Epithelial cell of prostate (primary cell): ENCODE measurements at places on chromosomes 7 and 10.

DNA sequence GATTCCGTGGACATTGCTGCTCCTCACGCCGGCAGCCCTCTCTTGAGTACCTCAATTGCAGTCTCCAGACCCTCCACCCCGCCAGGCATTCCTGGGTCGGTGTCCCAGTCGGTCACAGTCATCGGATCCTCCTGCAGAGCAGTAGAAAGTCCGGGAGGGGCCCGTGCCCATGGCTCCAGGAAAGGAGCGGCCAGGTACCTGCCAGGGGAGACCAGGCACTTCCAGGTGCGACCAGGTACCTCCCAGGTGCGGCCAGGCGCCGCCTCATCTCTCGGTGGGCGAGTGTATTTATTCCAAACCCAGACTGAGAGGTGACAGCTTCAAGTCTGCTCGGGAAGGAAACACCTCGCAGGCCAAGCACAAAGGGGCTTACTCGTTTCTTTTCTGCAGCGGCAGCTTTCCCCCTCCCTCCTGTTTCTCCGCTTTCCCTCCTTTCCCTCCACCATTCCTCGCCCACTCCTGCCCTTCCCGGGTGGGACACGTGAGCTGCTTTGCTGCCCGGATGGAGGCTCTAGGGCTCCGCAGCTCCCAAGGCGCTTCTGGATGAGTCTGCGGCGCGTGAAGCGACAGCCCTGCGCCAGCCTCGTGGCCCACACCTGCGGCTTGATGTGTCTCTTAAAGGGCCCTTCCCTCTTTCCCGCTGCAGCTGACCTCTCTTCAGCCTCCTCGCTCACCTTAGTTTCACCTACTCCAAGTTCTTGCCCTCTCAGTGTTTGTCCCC, 39.4 kb upstream of the AGK start:
- no peak for DNase-seq

DNA sequence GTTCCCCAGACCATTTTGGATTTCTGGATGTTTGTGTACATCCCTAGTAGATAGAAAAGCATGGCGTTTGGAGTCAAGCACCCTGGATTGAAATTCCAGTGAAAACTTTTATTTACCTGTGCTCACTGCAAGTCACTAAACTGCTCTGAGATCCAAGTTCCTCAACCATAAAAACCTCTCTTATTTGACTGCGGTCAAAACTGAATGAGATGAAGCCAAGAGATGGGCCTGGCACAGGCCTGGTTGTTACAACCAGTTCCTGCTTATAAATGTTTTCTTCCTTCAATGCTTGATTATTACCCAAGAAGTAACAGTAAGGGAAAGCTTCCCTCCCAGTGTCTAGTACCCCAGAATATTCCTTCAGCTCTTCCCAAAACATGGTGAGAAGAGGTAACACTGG, 70.9 kb upstream of the HPS1 start:
- no peak for DNase-seq

DNA sequence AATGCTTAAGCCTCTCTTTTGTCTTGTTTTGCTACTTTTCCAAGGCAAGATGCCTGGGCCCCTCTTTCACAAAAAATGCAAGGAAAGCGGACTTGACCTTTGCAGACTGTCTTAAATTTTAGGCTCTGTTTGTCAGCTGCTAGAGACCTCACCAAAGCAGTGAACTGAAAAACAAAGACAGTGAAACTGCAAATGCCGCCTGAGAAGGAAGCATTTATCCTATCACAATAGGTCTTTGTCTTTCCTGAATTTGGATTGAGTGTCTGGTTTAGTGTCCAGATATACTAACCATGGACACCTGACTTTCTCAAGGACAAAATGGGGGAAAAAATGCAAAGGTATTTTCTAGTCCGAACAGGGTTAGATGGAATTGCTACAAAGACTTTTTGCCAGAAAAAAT, 256.9 kb downstream of the INHBA start:
- DNase-seq = no peak

DNA sequence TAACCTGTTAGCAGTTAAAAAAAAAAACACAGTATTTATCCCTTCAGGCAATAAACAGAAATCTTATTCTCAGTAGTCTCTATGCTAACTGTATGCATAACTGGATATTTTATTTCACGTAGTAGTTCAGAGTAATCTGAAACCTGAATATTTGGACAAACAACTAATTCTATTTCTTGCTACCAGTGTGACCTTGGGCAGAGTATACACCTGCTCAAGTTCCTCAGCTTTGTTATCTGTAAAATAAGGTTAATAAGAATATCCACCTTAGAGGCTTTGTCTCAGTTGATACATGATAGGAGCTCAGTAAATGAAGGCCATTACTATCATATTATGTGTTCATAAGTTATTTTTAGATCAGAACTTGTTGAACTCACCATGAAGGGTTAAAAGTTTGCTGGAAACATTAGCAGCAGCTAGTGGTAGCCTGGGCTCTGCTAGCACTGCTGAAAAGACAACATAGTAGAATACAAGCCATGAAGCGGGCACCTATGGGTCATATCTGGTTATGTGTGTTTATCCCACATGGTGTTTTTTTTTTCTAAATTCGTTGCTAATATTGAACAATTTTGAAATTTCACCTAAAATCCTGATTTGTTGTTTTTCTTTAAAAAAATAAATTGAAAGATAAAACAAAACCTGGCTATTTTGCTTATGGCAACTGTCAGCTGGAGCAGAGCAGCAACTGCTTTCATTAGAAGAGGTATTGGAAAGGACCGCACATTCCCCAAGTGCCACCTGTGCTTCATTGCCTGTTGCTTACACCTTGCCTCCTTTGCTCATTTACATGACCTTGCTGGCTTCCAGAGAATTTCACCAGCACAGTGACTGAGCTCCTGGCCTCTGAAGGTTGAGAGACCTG, 303.0 kb downstream of the PRKG1 start:
- no peak for DNase-seq

- DNase-seq = no peak
These were observed 33.9 kb downstream of the MALSU1 start for GRCh38 chr7:23332910-23333612.

DNA sequence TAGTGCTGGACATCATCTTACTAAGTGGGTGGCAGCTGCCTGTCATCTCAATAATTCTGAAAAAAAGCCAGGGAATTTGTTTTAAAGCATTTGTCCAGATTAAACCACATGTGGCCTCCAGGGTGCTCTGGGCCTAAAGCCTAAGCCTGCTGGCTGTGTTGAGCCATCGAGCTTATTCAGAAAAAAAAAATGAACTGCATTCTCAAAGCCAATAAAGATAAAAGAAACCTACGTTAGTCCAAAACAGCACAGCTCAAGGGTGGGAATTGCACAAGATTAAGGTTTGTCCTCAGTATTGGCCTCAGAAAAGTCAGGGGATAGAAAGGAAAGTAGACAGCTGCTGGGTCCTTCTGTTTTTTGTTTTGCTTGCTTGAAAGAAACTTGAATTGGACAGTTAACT, 22.6 kb upstream of the PRTFDC1 start:
- no peak for DNase-seq

- DNase-seq = peak; percentile 76
These were observed 113.4 kb upstream of the RAB18 start for GRCh38 chr10:27390681-27391080.

- DNase-seq = no peak
These were observed 27.9 kb downstream of the MYPN start for GRCh38 chr10:68137171-68137570.

DNA sequence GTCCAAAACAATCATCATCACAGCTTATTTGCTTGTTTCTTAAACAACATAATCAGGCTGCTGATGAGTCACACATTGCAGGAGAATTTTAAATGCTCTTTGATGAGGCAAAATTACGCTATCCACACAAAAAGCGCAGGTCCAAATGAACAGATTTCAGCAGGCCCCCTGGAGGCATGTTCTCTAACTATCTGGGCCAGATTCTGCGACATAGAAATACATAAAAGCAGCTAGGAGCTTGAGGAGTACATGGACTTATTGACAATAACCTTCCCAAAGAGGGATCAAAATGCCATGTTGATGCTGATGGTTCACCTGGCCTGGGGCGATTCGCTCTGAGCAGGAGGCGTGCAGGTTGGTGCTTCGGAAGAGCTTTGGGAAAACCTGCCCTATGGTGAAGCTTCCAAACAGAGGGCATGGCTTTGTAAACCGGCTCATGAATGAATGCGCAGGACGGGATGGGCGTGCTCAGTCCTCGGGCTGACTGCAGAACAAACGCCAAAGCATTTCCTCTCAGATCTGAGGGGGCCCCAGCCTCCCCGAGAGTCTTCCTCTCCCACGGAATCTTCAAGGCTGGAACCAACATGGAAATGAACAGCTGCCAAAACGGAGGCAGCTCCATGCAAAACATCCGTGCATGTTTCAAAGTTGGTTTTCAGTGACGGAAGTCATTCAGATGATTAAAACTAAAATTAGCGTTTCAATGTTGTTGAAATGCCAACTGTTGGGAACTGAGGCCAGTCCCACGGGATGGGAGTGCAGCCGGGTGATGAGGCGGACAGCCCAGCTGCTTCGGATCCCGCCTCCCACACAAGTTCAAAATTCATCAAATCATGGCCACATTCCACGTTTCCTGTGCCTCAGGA, 179.6 kb downstream of the TCERG1L start:
- no peak for DNase-seq

DNA sequence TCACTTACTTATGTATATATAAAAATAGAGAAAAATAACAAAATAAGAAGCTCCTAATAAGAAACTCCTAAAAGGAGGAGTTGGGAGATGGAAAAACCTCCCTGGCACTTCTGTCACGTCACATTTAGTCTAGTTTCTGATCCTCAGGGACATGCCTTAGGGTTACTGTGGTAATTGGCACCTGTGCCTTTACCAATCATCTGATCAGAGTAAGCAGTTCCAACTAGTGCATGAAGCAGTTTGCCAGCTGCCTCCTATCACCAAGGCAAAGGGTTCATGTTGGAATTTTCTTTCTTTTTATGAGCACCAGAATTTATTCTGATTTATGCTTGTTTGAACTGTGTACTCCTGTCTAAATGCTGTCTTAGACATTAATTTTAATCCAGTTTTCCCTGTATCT, 49.9 kb downstream of the ARL4A start:
- no peak for DNase-seq

DNA sequence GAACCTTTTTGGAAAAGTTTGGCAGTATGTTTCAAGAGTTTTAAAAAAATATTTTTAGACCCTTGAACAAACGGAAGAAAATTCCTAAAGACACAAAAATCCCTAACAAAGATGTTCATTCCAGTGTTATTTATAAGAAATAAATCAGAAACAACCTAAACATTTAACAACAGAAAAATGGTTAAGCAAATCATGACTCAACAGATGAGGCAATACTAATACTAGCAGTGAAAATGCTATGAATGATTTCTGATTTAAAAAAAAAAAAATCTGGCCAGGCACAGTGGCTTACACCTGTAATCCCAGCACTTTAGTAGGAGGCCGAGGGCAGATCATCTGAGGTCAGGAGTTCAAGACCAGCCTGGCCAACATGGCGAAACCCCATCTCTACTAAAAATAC, 61.0 kb downstream of the ARHGAP12 start:
- DNase-seq = no peak

DNA sequence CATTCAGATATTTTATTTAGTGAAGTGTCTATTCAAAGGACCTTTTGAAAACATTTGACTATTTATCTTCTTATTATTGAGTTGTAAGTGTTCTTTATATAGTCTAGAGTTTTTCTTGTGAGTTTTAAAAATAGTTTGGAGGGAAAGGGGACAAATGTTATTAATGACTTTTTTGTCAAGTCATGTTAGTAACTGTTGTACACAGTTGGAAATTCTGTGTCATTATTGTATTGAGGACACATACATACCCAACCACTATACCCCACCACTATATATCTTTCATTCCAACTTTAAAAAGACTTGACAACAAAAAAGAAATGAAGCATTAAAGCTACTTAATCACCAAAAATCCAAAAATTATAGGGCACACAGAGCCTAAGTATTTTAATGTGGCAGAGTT, 53.2 kb upstream of the OIT3 start:
- no peak for DNase-seq

DNA sequence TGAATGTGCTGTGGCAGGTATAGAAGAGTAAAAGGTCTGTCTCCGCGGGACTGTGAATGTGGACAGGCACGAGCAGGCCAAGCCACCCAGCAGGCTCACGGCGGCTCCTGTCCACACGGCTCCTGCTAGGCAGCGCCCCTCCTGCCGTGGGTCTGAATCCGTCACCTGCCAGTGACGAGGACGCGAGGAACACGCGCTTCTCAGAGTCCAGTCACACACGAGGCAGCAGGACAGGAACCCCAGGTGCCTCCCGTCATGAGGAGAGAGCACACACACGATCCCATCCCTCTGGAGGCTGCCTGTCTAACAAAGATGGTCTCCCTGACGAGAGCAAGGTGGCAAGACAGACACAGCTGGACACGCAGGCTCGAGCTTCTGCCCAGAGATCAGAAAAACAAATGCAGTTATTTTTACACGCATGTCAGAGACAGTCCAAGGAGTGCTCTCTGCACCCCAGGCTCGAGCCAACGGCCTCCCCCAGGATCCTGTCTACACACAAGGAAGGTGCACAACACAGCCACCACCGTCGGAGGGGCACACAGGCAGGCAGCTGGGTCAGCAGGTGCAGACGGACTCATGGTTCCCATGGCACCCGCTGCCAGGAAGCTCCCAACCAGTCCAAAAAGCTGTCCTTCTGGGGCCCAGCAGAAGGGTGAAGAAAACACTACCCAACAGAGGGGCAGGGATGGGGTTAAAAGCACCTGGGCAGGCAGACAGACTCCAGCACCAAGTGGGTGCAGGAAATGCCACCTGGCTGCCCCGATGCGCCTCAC, 103.2 kb downstream of the MAD1L1 start:
- no peak for DNase-seq

- no peak for DNase-seq
These were observed 21.1 kb downstream of the KNDC1 start for GRCh38 chr10:133180965-133181639.

- no peak for DNase-seq
These were observed 288.2 kb upstream of the SEMA3D start for GRCh38 chr7:85475071-85475470.

GRCh38 chr7:139924461-139924860, 95.4 kb downstream of the TBXAS1 start:
- DNase-seq = no peak

DNA sequence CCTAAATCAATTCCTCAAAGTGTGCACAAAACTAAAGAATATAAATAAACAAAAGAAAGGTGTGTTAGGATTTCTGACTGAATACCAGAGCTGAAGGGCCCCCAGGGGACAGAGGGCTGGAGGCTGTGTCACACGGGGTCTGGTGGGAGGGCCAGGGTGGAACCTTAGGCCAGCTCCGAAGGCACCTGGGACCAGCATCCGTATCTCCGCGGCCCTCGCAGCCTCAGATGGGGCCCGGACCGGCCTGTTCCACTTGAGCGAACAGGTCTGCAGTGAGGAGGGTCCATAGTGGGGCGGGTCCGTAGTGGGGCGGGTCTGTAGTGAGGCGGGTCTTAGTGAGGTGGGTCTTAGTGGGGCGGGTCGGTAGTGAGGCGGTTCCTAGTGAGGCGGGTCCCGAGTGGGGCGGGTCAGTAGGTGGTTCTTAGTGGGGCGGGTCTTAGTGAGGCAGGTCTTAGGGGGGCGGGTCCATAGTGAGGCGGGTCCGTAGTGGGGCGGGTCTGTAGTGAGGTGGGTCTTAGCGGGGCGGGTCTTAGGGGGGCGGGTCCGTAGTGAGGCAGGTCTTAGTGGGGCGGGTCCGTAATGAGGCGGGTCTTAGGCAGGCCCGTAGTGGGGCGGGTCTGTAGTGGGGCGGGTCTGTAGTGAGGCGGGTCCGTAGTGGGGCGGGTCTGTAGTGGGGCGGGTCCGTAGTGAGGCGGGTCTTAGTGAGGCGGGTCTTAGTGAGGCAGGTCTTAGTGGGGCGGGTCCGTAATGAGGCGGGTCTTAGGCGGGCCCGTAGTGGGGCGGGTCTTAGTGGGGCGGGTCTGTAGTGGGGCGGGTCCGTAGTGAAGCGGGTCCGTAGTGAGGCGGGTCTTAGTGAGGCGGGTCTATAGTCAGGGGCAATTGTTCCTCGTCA, 15.1 kb downstream of the GPR146 start:
- DNase-seq = no peak
